T1000 (cell line): ENCODE measurements at places on chromosomes 11 and 22.

DNA sequence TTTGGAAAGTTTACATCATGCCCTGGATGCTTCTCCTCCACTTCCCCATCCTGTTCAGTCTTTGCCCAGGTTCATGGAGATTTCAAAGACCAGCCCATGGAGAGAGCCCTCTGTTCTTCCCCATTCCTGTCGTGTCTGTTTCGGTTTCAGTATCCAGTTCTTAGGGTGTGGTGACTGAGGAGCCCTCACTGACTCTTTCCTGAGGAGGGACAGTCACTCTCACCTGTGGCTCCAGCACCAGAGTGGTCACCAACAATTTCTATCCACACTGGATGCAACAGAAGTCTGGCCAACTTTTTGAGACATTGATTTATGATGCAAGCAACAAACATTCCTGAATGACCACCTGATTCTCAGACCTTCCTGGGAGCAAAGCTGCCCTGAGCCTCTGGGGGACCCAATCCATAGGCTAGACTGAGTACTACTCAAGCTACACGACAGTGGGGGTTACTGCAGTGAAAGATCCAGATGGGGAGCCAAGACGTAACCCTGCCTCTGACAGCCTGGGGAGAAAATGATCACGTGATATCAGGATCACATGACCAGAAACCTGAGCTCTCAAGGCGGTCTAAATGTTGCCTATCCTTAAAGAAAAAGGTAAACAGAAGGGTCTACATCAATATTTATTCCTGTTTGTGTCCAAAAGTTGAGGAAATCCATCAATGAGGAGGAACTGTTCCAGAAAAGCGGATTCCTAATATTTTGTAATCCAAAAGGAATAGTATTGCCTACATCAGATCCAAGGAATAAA is 76.2 kb upstream of the VPREB1 start:
- DNase-seq = no peak

- DNase-seq = no peak
Observed at GRCh38 chr22:44403166-44403565, 90.4 kb upstream of the SHISAL1 start.

- DNase-seq = no peak
Observed at GRCh38 chr11:69359735-69360480, 66.0 kb downstream of the MYEOV start.

GRCh38 chr11:71192629-71193028 is 59.7 kb downstream of the SHANK2 start:
- no peak for DNase-seq

- DNase-seq = no peak
Observed at GRCh38 chr11:55357560-55358184, 10.1 kb upstream of the OR4A15 start.

GRCh38 chr22:37545703-37546436 is 14.4 kb upstream of the CDC42EP1 start:
- DNase-seq = peak; percentile 54

- peak; percentile 12 for DNase-seq
Observed at GRCh38 chr11:103892603-103893002, 143.8 kb upstream of the DDI1 start.

GRCh38 chr11:110779108-110779507 is 66.9 kb upstream of the ARHGAP20 start:
- no peak for DNase-seq

- DNase-seq = no peak
Observed at GRCh38 chr11:134072844-134073243, 4.0 kb downstream of the JAM3 start.

DNA sequence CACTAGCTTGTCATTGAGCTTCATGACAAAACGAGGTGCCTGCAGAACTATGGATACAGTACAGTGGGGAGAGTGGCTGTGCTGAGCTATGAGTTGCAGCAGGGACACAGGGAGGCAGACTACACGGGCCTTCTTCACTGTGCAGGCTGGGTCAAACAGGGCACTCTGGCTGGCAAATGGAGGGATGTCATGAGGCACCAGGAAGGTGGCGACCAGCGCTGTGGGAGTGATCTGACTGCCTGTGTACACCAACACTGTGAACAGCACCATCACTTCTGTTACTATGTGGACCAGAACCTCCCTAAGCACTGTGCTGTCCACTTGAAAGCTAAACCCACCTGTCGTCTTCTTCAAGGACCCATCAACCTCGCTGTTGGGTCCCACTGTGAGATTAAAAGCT is 3.1 kb downstream of the PKDREJ start:
- DNase-seq = no peak

GRCh38 chr22:44691796-44692661 is 10.0 kb upstream of the PRR5 start:
- DNase-seq = no peak

DNA sequence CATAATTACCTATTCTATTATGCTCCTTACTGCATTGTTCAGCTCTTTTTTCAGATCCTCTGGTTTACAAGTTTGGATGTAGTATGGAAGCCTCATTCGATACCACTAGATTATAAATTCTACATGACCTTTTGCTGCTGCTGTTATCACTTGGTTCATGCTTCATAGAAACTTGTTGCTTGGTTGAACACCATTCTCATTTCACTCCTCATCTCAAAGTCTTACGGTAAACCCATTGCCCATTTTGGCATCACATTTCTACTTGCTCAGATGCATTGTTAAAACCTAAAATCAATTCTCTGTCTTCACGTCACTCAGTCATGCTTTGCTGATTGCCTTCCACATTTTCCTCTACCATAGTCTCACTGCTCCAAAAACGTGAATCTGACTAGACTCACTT is 155.5 kb upstream of the DDI1 start:
- DNase-seq = no peak

DNA sequence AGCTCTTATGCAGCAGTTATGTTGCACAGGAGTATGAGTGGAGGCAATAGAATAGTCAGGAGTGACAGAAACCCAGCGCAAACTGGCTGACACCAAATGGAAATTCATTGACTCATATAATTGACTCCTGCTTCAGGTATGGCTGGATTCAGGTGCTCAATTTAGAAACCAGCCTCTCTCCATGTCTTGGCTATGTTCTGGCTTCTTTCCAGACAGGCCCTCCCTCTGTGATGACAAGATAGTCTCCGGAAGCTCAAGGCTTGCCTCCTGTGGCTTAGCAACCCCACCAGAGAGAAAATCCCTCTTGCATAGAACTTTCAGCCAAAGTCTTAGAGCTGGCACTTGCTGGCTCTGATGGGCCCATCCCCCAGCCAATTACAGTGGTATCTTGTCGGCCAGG is 28.1 kb upstream of the MN1 start:
- DNase-seq = no peak

GRCh38 chr22:20957683-20958431 is 9.2 kb upstream of the AIFM3 start:
- no peak for DNase-seq

DNA sequence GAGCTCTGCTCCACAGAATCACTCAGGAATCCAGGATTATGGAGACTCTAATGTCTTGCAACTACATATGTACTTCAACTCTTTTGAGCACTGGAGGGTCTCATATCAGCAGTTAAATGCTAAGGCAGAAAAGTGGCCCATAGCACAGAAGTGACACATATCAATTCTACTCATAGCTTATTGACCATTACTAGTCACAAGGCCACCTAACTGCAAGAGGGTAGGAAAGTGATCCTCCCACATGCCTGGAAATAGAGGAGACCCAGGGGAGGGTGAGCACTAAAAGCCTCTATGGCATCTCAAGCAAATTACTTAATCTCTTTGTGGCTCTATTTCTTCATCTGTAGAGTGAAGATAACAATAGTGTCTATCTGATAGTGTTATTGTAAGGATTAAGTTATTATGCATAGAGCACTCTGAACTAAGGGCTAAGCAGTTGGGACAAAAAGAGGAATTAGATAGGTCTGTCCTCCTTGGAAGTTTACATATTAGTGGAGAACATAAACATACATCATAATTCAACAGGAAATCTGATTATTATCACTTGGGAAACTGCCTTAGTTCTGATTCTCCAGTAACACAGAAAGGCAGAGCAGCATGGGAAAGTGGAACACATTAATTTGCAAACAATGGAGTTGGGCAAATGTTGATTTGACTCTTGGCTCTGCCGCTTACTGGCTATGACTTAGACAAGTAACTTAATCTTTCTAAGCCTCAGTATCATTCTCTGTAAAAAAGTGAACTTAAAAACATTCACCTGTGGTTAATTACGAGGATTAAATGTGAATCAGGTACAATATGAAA is 25.1 kb upstream of the USP47 start:
- DNase-seq = no peak

- DNase-seq = no peak
Observed at GRCh38 chr11:122154227-122154626, 38.2 kb upstream of the BLID start.

- DNase-seq = no peak
Observed at GRCh38 chr11:102729849-102730815, 5.4 kb upstream of the MMP8 start.

DNA sequence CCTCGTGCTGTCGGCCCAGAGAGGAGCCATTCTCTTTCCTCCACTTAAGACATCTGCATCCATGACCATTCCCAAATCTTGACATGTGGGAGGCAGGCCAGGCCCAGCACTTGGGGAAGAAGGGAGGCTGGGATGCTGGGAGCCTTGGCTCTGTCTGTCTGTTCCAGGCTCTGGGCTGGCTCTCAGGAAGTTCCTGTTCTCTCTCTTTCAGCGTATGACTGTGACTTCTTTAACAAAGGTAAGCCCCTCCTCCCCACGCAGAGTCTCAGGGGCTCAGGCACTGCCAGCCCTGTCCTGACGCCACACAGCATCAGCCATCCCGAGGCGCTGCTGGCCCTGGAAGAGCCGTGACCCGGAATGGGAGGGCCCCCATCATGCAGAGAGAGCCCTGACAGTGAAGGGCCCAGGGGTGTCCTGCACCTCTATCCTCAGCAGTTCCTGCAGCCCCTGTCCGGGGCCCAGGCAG is 52.4 kb downstream of the OTOG start:
- no peak for DNase-seq

DNA sequence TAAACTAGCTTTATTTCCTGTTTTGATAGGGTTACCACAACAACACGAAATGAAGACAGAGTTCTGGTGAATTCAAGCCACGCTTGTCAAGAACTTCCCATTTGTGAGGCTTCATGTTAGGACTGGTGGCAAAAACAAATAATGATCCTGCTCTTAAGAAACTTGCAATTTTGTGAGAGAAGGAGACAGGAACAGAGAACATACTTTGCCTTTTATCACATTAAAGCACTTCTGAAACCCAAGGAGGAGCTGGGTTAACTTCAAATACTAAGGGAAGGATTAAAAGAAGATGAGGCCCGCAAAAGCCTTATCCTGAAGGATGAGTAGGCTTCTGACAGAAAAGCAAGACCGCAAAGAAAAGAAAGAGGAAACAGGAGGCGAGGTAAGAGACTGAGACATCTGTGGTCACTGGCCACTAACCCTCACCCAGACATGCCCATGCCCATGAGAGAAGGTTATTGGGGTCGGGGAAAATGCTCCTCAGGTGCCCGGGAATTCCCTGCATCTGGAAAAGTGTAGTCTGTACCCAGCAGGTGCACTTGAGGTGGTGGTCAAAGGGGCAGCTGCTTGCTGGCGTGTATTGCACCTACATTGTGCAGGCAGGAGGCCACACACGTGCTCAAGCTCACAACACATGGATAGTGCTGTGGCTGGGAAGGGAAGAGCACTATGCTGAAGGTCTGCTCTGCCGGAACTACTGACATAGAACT is 50.5 kb downstream of the MAPK1 start:
- no peak for DNase-seq

GRCh38 chr11:113885897-113886296 is 10.5 kb upstream of the USP28 start:
- no peak for DNase-seq

GRCh38 chr11:285021-285893 is 3.7 kb upstream of the PGGHG start:
- DNase-seq = no peak

DNA sequence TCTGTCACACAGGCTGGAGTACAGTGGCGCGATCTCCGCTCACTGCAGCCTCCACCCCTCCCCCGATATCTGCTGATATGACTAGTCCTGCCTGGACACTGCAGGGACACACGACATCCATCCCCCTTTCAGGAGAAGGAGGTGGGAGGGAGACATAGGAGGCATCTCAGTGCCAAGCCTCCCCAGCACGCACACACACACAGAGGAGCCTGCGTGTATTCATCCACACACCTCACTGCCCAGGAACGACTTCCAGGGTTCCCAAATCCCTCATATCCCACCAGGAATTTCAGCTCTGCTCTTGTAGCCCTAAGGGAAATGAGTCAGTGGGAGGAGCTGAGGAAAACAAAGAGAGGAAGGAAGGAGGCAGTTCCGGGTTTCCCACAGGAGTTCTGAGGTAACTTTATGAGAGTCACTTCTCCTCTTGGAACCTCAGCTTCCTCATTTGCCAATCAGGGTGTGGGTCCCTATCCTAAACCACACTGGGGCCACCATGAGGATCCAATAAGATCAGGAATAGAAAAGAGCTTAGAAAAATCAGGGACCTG is 37.2 kb upstream of the ACER3 start:
- peak; percentile 72 for DNase-seq
